Camera-type eye (tissue), 1 donor: ENCODE measurements at places on chromosomes 7 and 10. TPM values are rescaled to one million over a fixed set of nuclear protein-coding genes. Genes with fewer than 3 reads are reported as not detected.

Gene HMX3
- 1.1 TPM for total RNA-seq

Gene RADIL
- total RNA-seq, result 7.8 TPM

Gene SH2B2
- 16.7 TPM for total RNA-seq

Gene OLAH
- total RNA-seq, result 0.93 TPM

Gene TWIST1
- 24.9 TPM for total RNA-seq

Gene RELN
- total RNA-seq, result 144 TPM
